Activated gamma-delta T cell (primary cell): ENCODE measurements at places on chromosomes 4 and X.

DNA sequence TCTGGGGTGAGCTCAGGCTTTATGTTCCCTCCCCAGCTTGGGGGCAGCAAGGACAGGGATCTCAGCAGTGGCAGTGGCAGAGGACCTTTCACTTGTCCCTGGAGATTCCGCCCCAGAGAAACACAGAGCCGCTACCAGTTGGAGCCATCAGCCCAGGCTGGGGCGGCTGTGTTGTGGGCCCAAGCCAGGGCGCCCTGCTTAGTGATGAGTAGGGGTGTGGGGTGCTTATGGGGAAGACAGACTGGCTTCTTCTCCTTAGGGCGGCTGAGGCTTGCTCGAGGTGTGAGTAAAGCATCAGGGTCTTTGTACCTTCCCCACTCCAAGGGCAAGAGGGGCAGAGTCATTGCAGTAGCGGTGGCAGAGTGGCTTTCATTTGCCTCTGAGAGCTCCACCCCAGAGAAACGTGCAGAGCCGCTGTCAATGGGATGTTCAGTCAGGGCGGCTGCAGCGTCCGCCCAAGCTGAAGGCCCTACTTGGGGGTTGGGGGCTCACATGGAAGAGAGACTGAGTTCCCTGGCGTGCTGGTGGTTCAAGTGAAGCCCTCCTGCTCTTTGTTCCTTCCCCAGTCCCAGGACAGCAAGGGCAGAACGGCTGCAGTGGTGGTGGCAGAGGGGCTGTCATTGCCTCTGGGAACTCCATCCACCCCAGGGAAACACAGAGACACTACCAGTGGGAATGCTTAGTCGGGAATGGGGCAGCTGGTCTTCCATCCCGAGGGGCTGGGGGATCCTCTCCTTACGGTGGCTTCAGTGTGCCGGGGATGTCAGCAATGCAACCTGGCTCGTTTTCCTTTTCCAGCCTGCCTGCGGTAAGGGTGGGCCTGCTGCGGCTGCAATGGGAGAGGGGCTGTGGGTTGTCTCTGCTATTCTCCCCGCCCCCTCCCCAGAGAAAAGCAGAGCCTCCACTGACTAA is 2142.5 kb upstream of the TENM3 start:
- DNase-seq, result no peak

GRCh38 chrX:72208126-72208800 is 26.7 kb downstream of the PIN4 start:
- no peak for DNase-seq

GRCh38 chr4:112276113-112276512 is 9.6 kb downstream of the TIFA start:
- no peak for DNase-seq

GRCh38 chr4:7593646-7594412 is 159.1 kb upstream of the PSAPL1 start:
- no peak for DNase-seq

- DNase-seq, result no peak
Observed at GRCh38 chrX:115650916-115651315, 89.9 kb downstream of the PLS3 start.

DNA sequence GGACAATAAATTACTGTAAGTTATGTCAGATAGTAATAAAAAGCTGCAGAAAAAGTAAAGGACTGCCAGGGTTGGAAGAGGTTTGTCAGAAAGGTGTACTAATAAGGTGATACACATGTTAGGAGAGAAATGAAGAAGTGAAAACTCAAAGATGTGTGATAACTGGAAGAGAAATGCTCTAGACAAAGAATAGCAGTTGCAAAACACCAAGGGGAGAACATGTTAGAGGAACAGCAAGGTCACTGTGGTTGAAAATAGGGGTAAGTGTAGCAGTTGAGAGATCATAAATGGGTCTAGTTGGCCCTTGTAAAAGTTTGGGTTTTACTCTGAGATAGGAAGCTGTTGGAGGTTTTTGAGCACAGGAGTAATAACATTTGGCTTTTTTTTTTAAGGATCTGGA is 46.9 kb downstream of the HSPA4L start:
- no peak for DNase-seq

DNA sequence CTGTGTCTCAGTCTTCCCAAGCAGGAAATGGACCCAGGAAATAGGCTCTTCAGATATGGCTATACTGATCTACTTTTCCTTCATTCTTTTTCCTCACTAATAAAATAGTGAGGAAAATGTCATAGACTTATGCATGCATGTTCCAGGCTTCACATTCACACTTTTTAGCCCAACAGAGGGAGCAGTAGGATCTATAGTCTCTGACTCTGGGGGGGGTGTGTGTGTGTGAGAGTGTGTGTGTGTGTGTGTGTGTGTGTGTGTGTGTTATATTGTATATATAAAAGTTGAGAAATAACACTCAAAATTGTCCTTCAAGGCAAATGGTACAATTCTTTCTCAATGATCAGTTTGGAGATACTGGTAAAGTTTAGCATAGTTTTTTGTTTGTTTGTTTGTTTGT is 297.2 kb upstream of the GALNT7 start:
- no peak for DNase-seq

DNA sequence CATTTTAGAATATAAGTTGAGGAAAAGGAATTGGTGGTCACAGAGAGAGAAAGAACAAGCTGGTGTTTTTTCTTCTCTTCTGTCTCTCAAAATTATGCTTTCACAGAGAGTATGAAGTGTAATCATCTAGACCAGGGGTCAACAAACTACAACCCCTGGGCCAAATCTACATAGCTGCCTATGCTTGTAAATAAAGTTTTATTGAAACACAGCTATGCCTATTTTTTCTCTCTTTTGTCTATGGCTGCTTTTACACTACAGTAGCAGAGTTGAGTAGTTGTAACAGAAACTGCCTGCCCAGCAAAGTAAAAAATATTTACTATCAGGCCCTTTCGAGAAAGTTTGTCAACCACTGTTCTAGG is 6.7 kb upstream of the FAM9C start:
- DNase-seq, result no peak

DNA sequence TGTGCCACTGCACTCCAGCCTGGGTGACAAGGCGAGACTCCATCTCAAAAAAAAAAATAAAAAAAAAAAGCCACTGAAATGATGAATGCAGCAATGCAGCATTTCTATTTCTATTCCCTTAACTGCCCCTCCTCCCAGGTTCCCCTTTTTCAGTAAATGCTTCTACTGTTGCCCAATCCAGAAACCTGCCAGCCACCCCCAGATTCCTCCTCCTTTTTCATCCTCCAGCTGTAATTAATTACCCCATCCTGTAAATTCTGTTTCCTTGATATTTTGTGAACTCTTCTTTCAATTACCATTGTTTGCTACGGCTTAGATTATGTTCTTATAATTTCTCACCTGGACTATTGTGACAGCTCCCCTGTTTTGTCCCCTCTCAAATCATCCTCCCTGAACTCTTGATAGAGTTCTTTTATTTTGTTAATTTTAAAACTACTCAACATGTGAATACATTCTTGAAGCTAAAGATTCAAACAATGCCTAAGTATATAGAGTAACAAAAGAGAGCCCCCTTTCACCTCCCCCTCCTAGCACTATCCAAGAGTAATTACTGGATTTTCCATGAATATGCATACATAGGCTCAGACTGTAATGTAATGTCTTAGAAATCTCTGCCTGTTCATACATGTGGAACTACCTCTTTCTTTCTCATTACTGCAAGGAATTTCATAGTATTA is 140.6 kb upstream of the GPC4 start:
- no peak for DNase-seq

GRCh38 chrX:27039332-27039731 is 423.8 kb downstream of the PPP4R3C start:
- DNase-seq, result no peak

GRCh38 chr4:187006189-187006618 is 282.5 kb upstream of the FAT1 start:
- DNase-seq, result no peak

- no peak for DNase-seq
Observed at GRCh38 chrX:34893741-34894140, 48.9 kb upstream of the FAM47B start.

DNA sequence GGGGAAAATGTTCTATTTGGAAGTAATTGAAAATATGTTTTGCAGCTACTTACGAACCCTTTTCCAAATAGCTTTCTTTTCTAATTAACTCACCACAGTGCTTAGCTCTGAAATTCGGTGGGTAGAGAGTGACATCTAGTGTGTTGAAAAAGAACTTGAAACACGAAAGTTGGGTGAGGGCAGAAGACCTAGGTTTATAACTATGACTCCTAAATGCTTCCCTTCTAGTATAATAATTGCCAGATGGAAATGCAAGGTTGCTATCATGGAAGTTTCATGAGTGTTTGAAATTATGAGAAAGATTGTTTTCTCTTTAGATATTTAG is 77.3 kb upstream of the NOCT start:
- no peak for DNase-seq

- DNase-seq, result no peak
Observed at GRCh38 chr4:13980317-13981310, 353.1 kb upstream of the BOD1L1 start.

DNA sequence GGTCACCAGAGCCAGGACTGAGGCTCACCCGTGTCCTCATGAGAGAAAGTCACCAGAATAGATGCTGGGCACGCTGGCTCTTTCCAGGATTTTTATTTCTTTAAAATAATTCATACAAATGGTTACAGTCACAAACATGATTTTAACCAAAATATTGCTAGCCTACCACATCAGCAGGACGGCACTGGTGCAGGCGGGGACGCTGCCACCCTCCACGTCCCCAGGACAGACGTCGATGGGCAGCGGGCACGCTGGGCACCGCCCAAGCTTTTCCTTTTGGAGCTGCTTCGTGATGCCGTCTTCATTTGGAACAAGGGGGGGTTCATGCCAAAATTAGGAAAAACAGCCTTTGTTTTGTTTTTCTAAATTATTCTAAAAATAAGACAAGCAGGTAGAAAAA is 37.6 kb downstream of the CTBP1 start:
- DNase-seq, result no peak

DNA sequence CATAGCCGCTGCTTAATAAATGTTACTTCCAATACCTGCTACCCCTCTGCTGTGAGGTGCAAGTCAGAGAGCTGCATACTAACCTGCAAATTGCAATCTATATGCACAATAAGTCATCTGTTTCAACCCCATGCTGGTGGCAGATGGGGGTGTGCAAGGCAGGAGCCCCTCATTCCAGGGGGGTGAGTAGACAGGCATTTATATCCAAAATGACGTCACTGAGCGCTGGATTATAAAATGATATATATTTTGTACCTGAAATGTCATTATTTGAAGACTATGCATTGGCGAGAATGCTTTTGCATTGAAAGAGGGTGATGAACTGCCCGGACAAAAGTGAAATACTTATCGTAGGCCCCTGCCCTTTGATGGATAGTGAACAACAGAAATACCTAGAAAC is 24.7 kb downstream of the RBMX2 start:
- DNase-seq, result no peak
